ENCODE measurements at places on chromosomes 5 and 9.

GRCh38 chr5:141681695-141682641 lies at the start of gene ARAP3:
Gene ARAP3, minus strand, starts transcription at chr5:141682230. Its CDS starts 1,744 bp downstream, at chr5:141680486.
- DNase-seq = peak; percentile 77

DNA sequence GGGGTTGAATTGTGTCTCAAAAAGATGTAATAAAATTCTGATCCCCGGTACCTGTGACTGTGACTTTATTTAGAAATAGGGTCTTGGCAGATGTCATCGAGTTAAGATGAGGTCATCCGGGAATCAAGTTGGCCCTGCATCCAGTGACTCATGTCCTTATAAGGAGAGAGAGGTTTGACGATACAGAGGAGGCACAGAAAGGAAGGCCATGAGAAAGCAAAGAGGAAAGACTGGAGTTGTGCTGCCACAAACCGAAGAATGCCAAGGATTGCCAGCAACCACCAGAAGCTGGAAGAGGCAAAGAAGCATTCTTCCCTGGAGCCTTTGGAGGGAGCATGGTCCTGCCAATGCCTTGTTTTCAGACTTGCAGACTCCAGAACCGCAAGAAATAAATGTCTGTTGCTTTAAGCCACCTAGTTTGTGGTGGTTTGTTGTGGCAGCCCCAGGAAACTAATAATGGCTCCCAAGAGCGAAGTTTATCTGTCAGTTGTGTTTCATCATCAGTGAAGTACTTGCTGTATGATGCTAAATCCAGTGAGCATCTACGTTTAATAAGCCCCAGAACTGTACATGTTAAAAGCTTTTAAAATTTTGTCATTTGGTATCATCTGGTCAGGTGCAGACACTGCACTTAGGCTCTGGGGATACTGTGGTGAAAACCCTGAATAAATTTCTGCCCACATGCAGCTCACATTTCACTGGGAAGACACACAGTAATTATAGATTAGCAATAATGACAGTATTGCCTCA lies 114.8 kb downstream of the TLE4 start:
- DNase-seq = no peak

DNA sequence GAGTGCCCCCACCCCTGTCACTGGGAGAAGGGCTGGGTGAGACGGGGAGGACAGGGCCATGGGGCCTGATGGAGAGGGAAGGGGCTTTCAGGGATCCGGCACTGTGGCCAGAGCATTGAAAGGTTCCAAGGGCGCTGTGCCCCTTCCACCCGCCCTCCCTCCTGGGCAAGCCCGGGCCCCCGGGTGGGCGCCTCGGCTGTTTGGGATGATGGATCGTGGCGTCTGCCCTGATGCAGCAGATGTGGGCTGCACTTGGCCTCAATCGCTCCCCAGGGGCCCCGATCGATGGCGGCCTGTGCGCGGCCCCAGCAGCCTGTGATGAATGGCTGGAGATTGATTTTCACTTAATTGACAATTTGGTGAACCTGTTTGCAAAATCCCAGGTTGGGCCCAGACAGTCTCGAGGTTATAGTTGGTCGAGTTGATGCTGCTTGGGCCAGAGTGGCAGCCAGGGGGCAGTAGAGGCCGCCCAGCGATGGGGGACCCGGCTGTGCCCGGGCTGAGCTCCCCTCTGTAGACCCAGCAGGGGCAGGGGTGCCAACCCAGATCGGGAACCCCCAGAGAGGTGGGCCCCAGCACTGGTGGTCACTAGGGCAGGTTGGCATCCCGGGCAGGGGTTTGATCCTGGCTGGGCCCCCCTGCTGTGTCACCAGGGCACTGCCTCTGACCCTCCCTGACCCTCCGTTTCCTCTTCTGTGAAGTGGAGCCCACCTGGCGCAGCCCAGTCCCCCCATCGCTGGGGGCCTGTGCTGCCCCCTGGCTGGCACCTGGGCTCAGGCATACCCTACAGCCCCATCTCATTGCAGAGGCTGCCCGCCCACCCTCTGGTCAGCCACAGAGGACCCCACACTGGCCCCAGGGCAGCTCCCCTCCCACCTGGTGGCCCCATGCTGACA lies 34.7 kb downstream of the LHX3 start:
- no peak for DNase-seq

DNA sequence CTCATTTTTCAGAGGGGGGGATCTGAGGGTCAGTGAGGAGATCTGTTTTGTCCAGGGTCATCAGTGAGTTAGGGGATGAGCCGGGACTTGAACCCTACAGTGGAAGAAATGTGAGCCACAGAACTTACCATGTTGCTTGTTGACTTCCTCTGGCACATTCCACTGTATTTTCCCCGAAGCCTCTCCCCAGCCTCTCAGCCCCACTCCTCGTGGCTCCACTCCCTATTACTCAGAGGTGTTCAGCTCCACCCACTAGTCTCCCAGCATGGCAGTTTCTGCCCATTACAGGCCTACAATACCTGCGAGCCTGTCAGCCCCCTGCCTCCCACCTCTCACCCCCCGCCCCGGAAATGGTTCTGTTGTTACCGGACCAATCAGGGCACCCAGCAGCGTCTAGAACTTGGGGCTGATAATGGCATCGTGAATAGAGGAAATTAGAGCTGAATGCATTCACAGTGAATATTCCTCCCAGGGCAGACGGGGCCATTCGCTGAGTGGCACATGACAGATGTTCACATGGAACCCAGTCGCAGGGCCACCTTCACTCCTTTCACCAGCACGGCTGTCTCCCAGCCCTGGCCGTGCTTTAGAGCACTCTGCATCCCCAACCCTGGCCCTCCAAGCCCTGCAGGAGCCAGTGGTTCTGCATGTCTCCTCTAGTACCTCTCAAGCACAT lies 81.6 kb downstream of the KCNIP1 start:
- DNase-seq = no peak

DNA sequence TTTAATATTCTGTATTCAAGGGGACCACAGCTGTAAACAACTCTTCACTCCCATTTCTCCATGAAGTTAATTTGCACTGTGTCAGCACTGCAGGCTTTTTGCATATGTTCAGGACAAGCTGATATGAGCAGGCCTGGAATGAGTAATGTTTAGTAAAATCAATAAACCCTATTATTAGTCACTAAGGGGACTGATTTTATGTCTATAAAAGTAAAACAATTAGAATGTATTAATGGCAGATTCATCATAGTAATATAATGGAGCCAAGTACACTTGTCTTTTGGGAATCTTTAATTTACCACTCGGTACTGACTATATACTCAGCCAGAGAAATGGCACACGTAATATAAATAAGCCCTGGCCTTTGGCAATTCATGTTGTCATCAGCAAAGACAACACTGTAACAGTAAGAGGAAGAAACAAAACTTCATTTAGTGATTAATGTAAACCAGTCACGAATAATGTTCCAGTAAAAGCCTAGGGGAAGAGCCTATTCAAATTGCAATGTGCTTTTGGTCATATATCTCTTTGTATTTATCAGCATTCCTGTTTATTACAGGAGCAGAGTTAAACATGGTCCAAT lies 111.6 kb downstream of the ZNF608 start:
- no peak for DNase-seq

DNA sequence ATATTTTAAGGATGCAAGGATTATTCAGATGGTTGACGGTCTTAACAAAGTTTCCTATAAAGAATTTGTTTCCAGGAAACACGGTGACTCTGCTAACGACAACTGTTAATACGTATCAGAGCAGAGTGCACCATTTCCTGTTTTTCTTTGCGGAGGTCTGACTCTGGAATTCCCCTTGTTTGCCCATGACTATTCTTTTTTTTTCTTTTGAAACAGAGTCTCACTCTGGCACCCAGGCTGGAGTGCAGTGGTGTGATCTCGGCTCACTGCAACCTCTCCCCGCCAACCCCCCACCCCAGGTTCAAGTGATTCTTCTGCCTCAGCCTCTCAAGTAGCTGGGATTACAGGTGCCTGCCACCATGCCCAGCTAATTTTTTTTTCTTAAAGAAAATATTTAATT lies 115.9 kb downstream of the CDC42SE2 start:
- DNase-seq = no peak

DNA sequence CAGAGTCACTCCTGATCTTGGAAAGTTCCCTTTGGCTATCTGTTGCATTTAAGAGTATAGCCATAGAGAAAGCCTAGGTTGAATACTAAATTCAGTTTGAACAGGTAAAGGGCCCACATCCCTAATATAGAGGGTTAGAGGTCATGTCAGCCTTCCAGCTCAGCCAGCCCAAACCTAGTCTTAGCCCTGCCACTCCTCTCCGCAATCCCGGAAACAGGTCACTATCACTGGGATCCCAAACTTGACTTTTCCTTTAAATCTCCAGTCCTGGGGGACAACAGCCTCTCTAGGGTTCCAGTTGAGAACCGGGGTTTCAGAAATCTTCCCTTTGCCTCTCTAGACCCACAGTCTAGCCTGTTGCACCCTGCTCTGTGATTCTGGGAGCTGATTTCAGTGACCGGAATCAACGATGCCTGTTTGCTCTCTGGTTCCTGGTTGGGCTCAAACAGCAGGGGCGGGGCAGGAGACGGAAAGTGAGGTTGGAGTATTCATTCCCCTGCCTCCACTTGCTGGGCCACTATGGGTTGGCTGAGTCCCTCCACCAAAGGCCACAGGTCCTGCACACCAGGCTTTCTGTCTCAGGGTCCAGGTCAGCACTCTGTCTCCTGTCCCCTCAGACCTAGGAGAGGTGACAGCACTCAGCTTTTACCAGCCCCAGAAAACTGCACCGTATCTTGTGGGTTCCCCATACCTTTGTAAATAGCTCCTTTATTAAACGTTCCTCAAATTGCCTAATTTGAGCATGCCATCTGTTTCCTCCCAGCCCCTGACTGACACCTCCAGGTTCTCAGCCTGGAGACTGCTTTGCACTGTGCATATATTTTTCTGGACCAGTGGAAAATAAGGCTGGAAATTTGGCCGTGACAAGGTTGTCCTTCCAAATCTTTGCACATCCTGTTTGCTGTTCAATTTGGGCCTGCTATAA lies 23.8 kb upstream of the CPEB4 start:
- no peak for DNase-seq

DNA sequence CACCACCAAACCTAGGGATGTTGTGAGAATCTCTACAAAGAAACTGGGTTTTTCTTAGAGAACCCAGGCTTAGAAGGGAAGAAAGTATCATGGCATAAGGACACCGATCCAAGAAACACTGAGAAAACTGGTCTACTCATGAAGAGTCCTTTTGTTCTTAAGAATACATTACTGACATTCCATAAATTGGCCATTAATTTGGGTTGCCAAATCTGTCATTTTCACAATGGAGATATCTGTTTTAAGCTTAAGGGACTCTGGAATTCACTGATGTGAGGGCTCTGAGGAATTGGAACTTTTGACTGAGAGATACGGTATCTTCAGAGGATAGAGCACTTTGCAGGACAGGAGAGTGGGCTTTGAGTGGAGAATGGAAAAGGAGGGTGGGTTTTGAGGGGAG lies 315.3 kb upstream of the ZNF608 start:
- no peak for DNase-seq

DNA sequence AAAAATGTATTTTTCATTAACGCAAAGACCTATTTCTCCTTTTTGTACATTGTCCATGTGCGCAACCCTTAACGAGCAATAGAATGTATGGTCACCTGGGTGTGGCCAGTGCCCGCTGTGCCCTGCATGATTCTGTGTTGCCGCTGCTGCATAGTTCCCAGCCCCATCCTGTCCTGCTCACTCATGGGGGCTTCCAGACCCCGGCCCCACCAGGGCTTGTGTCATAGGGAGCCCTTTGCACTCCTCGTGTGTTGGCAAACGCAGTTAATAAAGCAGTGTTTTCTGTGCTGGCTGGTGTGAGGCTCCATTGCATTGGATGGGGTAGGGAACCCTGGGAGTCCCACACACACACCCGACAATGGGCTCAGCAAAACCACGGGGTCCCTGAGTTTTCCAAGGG lies 49.7 kb downstream of the SAR1B start:
- peak; percentile 2 for DNase-seq

DNA sequence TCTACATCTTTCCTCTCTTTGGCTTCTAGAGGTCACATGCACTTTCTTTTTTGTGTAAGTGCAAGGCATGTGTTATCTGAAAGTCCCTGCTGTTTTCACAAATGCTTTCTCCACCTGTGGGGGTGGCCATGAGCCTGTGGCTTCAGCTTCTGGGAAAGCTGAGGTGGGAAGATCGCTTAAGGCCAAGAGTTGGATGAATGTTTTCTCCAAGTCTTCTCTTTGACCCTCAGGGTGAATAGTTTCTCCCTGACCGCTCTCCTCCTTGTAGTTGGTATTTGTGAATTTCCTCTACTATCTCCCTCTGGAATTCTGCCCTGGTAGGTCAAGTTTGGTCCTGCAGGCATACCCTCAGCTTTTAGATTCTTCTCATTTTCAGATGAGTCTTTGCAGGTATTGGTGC lies 74.2 kb downstream of the UGCG start:
- DNase-seq = no peak

DNA sequence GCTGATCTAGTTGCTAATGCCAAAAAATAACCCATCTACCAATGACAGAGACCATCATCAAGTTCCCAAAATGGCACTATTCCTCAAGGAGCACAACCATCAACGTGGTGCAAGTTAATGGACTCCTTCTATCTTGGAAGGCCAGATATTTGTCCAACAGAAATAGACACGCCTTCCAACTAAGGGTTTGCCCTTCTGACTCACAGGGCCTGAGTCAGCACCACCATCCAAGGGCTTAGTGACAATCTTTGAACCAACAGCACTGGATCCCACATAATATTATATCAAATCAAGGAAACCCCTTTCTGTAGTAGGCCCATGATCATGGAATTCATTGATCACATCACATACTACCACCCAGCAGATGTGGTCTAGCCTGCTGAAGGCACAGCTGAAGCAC lies 84.3 kb downstream of the MED27 start:
- DNase-seq = no peak

- no peak for DNase-seq
Measured at GRCh38 chr9:85420750-85421149, 321.0 kb downstream of the AGTPBP1 start.

GRCh38 chr5:36161361-36161760 lies 9.4 kb downstream of the SKP2 start:
- no peak for DNase-seq

GRCh38 chr5:32462618-32463017 lies 18.1 kb upstream of the ZFR start:
- no peak for DNase-seq

GRCh38 chr5:113054899-113055298 lies 78.3 kb downstream of the DCP2 start:
- no peak for DNase-seq

DNA sequence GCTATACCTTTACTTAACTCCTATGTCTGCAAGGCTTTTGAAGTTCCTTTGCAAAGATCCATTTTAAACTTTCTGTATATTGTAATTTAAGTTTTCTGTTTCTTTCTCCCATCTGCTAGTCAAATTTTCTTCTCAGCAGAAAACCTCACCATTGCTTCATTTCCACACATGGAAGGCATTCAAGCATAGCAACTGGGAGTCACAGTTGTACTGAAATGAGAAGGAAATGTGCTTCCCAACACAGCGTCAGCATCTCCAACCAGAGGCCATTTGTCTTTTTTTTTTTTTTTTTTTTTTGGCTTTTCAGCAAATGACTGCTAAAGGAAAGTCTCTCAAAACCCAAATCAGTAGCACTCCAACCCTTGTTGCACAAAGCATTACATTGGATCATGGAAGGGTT lies 92.5 kb downstream of the RAB3C start:
- DNase-seq = no peak

- no peak for DNase-seq
Measured at GRCh38 chr9:107898761-107899160, 409.2 kb upstream of the KLF4 start.

- DNase-seq = no peak
Measured at GRCh38 chr5:156466871-156467270, 139.9 kb downstream of the SGCD start.

All from right forelimb (tissue), 1 donor.